Left renal cortex interstitium (tissue), 4 donors: ENCODE measurements at places on chromosomes 13 and 19. TPM values are rescaled to one million over a fixed set of nuclear protein-coding genes. Genes with fewer than 3 reads are reported as not detected.

RAB3A gene
- 5.7 TPM for polyA plus RNA-seq

LRG1 gene
- 1.5 TPM for polyA plus RNA-seq

CALR3 gene
- 0.14 TPM for polyA plus RNA-seq

PCSK4 gene
- polyA plus RNA-seq, result 3.5 TPM

PSPN gene
- polyA plus RNA-seq, result 2.7 TPM

MCEMP1 gene
- polyA plus RNA-seq, result not detected

THSD8 gene
- polyA plus RNA-seq, result 10.2 TPM

GIPR gene
- polyA plus RNA-seq, result 1.1 TPM
